ENCODE measurements at places on chromosomes 16 and 17.

DNA sequence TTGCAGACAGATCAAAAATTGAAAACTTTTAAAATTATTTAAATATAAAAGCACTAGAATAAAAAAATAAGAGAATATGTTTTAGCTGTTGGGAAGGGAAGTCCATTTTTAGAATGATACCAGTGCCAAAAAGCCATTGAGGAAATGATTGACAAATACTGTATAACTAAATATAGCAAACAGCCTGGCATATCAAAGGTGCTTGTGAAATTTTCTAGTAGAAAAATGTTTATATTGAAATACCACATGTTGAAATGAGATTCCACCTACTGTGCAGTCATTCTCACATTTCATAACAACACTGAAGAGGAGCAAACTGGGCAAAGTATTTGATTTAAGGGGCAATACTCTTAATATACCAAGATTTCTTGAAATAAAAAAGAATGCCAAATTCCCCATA is 183.5 kb downstream of the PHKB start:
- no peak for DNase-seq

- DNase-seq, result no peak
Measured at GRCh38 chr16:7086822-7087616, 245.6 kb upstream of the RBFOX1 start.

- DNase-seq, result no peak
Measured at GRCh38 chr17:65947831-65948230, 244.1 kb downstream of the CEP112 start.

DNA sequence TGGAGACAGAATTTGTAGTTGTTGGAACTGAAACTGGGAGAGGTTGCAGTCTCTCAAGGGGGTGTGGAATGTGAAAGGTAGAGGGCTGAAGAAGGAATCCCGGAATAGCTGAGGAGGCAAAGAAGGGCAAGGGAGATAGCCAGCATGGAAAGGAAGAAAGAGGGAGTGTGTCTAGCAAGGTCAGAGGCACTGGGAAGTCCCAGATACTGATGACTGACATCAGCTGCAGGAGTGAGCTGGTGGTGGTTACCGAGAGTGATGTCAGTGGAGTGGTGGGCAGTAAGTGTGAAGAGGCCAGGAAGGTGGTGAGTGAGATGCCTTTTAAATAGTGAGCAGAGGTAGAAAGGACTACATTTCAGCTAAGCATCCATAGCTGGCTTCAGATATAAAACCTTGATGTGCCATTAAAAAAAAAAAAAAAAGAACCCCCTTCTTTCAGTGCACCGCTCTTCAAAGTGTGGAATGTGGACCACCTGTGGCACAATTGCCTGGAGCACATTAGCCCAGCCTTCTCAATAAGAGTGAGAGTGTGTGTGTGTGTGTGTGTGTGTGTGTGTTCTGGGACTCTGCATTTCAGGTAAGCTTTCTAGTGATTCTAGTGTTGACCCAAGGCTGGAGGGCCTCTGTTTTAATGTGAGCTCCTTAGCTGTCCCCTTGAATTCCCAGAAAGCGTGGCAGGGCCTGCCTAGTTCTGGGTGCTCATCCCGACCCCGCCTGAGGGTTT is 8.5 kb downstream of the PRMT7 start:
- no peak for DNase-seq

- DNase-seq, result no peak
Measured at GRCh38 chr17:73224663-73225305, 31.9 kb downstream of the COG1 start.
